ENCODE measurements at places on chromosomes 3 and 15.

DNA sequence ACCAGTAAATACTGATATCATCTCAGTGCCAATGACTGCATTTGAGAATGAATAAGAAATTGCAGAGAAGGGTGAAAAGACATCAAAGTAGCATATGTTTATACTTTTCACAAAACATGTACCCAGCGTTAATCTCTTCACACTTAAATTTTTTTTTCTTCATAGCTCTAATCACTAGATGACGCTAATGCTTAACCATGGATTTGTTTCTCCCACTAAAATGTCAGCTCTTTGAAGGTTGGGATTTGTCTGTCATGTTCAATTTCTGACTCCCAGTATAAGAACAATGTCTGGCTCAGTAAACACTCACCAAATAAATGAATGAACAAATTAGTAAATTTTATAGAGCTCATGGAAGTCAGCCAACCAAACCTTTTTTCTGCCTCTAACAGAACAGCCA, 78.3 kb upstream of the LMCD1 start:
- ATAC-seq: no peak

GRCh38 chr3:172077197-172077757, 37.9 kb downstream of the FNDC3B start:
- no peak for ATAC-seq

- no peak for ATAC-seq
Observed at GRCh38 chr3:45775571-45776300, 20.6 kb downstream of the SLC6A20 start.

DNA sequence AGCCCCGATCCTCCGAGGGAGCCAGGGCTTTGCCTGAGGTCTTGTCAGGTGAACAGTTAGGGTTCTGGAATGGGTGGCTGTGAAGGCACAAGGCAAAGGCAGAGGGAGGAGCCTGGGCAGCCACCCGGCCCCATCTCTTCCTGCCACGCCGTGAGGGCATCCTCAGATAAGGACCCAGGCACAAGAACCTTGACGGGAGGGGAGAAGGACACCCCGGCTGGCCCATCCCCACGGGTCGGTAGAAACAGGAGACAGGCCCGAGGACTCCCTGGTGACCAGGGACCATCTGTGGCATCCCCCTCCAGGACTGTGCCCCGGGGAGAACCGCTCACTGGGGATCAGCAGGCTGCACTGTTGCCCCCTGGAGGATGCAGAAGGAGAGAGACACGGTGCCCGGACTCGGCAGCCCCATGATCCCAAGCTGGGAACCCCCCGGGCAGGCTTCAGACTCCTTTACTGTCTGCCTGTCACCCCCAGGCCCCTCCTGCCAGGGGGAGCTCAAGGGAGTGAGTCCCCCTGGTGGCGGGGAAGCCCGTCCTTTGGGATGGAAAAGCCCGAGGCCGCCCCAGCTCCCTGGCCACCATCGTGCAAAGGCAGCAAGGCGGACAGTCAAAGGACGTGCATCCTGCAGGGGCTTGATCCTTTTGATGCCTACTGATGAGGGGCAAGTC, 12.3 kb upstream of the PCSK6 start:
- ATAC-seq: peak; percentile 66

DNA sequence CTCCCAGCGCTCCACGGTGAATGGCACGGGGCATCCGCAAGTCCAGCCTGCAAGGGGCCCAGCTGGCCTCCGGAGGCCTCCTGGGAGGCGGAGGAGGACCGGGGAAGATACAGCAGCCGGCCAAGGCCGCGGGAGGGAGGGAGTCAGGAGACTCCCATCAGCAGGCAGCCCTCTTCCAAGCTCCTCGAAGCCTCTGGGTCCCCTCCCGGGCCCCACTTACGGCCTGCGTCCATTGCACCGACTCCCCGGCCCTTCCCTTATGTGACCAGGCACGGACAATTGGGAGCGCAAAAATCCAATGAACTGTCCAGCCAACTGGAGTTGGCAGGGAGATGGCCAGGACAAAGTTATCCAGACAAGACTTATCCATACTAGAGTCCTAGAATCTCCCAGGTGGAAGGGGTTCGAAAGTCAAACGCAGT, 668 bp downstream of the MFGE8 start:
- ATAC-seq: no peak

GRCh38 chr15:80182611-80183261, 29.9 kb downstream of the FAH start:
- no peak for ATAC-seq

GRCh38 chr3:62723166-62723913, 151.9 kb downstream of the CADPS start:
- ATAC-seq: peak; percentile 27

- ATAC-seq: no peak
Observed at GRCh38 chr15:50576166-50576565, 29.7 kb upstream of the USP50 start.

DNA sequence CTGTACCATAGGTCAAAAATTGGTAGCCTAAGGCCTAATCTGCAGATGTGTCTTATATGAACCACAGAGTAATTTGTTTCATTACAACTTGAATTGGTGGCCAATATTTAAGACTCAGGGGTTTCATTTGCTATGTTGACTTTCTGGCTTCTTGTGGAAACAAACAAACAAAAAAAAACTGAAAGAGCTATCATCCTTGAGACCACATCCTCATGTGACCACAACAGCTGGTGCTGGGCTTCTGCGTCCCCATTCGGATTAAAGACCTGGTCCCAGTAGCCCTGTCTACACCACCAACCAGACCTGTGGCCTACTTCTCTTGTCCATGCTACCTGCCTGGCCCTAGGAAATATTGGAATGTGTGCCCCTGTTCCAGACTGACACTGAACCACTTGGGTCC, 61.7 kb downstream of the STRIT1 start:
- no peak for ATAC-seq

DNA sequence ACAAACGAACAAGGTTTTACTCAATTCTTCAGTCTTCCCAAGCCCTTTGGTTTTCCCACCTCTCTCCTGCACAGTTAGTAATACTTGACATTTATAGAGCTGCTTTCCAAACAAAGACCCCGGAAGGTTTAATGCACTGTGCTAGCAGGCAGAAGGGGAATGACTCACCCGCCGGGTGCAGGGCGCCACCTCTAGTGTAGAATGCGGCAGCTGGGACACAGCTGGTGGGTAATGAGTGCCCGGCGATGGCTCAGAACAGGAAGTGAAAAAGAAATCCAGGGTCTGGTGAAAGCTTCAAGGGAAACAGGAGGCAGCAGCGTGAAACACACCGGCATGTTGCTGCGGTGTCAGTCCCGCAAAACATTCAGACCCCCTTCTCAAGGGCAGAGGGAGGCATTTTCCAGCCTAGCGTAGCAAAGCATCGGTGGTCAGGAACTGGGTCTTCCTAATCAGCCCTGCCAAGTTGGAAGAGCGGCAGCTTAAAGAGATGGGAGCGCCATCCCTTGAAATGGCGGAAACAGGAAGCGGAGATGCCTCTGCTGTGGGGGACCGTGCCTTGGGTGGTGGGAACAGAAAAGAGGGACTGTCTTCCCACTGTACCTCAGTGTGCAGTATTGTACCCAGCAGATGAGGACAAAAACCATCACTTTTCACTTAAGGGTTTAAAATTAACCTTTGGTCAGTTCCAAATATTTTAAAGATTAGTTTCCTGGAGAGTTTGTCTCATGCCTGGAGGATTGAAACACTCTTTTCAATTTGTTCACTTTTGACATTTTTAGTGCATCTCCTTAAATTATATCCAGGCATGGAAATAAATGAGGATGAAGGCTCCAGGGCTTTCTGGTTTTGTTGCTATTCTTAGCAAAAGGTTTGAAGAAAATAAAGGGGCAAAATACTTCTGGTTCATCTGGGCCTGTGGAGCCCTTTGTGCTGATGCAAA, 160.7 kb upstream of the MCTP2 start:
- ATAC-seq: no peak

DNA sequence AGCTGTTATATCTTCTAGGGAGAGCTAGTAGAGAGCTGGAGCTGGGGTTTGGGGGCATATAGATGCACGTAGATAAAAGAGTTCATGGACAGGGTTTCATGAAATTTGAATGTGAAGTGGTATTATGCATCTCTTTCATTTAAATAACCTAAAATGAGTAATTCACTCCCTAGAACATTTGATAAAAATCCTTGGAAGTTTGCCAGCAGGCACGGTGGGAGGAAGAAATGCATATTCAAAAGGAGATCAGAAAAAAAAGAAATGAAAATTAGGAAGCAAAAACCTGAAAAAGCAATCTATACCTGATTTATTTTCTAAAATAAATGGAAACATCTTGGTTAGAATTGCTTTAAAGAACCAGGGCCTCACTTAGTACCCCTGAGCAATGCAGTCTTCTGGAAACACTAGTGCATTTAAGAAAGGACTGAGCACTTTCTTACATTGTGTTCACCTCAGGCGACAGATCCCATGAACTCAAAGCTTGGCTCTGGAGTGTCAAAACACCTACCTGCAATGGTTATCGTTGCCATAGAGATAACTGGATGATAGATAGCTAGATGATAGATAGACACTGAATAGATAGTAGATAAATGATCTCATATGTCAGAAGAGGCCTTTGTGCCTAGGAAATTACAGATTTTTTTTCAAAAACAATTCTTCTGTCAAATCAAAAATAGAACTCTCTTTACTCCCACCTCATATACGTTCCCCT, 458.6 kb upstream of the THRB start:
- ATAC-seq: no peak

GRCh38 chr3:122996038-122996580, 31.5 kb downstream of the SEMA5B start:
- ATAC-seq: no peak

- no peak for ATAC-seq
Observed at GRCh38 chr3:123457841-123458240, 9.0 kb upstream of the ADCY5 start.

- ATAC-seq: peak; percentile 70
Observed at GRCh38 chr3:61518590-61518989, 42.8 kb upstream of the PTPRG start.

GRCh38 chr3:37029111-37029510, 35.8 kb downstream of the MLH1 start:
- ATAC-seq: no peak

DNA sequence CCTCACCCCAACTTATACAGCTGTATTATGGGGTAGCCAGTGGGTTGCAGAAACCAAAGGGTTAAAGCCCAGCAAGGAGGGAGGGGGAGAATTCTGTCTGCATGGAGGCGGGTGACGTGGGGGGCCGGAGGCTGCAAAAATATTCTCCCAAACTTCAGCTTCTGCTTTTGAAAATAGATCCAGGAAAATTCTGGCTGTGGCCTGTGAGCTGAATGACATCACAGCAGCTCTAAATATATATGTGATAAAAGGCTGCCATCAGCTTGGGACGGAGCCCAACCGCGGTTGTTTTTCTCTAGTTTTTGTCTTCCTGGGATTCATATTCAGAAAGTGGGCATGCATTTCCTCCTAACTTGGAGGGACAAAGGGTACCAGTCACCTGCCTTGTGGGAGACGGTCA, 27.6 kb downstream of the MAPKAPK3 start:
- ATAC-seq: no peak

- peak; percentile 36 for ATAC-seq
Observed at GRCh38 chr3:27728195-27729087, 6.3 kb upstream of the EOMES start.

- peak; percentile 86 for ATAC-seq
Observed at GRCh38 chr3:57787867-57788623, 31.9 kb downstream of the SLMAP start.

- no peak for ATAC-seq
Observed at GRCh38 chr15:83998486-83998885, 237.1 kb upstream of the GOLGA6L4 start.

DNA sequence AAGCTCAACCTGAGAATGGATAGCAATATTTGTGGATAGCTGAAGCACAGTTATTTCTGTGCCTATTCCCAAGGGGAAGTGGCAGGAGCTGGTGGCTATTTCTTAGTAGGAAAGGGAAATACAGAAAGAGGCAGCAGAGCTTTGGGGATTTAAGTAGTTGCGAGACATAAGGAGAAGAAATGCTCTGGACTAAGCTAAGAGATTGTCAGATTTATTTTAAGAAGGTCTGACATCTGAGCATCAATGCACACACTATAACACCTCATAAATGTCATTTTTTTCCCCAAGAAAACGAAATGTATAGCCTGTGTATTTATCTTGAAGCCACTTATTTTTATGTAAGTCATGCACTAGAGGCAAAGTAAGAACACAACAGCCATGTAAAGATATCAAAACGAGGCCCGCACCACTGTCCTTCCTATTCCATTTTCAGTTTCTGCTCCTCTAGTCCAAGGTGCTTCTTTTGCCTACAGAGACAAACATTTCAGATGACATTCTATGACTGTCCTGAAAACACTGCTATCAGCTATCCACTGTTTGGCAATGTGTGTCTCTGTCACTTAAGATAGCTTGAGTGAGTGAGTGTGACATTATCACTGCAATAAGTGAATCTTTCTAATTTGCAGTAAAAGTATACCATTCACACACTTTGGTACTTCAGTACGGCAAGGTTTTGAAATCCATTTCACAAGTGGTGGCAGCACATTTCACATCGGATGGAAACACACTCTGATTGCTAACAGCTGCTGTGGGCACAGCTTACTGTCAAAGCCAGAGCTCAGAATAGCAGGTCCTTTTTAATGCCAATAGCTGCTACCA, 62.7 kb upstream of the ICE2 start:
- no peak for ATAC-seq

GRCh38 chr3:190326930-190327329, 4.7 kb upstream of the CLDN1 start:
- ATAC-seq: no peak

GRCh38 chr3:197775317-197775716, 15.7 kb upstream of the LRCH3 start:
- ATAC-seq: no peak

DNA sequence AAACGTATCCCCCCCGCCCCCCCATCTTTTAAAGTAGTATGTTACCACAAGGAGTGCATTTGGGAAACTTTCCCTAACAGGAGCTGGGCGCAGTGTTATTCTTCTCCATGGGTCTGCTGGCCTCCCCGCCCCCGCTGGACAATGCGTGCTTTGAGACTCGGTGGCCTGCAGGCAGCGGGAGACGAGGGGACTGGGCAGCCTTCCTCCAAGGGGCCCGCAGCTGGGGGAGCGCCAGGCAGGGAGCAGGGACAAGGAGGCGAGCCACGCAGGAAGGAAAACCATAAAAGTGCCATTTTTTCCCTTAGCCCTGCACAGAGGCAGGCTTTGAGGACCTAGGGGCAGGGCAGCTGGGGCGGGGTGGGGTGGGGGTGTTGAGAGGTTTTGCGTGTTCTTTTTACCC, 14.1 kb downstream of the SOX2 start:
- no peak for ATAC-seq

DNA sequence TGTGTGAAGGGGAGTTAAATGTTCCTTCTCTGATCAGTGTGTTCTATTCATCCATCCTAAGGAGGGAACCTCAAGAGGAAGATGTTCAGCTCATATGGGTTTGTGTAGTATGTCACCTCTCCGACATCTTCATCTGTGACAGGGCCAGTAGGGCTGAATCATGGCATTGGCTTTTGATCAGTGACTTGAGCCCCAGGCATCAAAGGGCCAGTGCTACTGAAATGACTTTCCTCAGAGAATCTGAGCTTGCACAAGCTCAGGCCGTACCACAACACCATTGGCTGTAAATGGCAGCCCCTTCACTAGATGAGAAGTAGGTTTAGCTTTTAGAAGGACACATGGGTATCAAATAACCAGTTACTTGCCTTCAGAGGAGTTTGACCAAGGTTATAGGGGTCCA, 183.2 kb upstream of the NR2E3 start:
- ATAC-seq: no peak

GRCh38 chr3:41578798-41579197, 379.5 kb downstream of the CTNNB1 start:
- no peak for ATAC-seq

Measured in stimulated activated memory B cell treated with anti-CD40 and anti-IgM and Interleukin-4, amounts not matched to agents 10 μg/mL and 1 μg/mL and 100 μg/mL, for 72 hours (primary cell).